ENCODE measurements at places on chromosomes 2 and 18.
A peak's percentile ranks its signal among the peaks of the same experiment; 100 is the strongest.

GRCh38 chr2:123771928-123772632 lies 253.0 kb upstream of the CNTNAP5 start:
- no peak for DNase-seq

DNA sequence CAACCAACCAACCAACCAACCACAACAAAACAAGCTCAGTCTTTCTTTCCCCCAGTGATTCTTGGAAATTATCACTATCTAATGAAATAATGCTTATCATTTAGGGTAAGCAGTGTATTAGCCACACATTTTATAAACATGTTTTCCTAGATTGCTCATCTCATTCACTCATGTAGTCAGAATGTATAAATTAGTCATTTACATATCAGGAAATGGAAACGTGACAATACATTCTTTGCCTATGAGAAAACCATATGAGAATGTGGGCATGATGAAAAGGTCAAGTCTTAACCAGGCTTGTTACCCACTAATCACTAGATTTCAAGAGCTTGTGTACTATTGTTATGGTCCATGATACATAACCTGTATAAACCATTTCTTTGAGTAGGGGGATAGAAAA lies 1583.4 kb upstream of the PIK3C3 start:
- no peak for DNase-seq

GRCh38 chr18:45059695-45060094 lies 379.0 kb downstream of the SETBP1 start:
- DNase-seq, result no peak

- no peak for DNase-seq
Measured at GRCh38 chr18:7748251-7749007, 181.3 kb downstream of the PTPRM start.

- DNase-seq, result no peak
Measured at GRCh38 chr2:82591718-82592117, 1867.4 kb downstream of the SUCLG1 start.

DNA sequence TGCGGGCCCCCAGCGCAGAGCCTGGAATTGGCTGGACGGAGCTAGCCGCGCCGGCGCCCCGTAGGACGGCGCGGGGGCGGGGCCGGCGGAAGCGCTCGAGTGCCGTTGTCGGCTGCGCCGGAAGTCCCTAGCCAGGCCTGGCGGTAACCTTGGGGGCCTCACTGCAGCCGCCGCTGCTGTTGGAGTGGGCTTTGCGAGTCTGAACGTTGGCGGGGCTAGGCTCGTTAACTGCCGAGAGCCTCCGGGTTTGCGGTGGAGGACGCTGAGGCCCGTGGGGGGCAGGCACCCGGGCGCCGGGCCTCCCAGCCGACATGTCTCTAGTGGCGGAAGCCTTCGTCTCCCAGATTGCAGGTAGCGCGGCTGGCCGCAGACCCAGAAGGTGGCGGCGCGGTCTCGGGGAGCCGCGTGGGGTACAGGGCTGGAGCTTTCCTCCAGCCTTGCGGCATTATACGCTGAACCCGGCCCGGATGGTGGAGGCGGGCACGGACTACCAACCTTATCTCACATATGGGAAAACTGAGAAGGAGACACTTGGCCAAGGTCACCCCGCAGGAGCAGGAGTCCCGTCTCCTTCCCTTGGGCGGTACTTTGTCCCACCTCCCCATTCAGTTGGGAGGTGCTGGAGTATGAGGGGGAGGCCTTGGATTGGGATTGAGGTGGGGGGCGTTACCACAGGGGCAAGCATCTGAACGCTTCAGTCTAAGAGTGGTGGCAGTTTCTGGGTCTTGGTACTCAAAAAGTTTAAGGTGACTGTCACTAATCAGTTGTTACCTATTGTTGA lies at the start of gene MTX2:
Gene MTX2 (plus strand): TSS at position 124 of the 781 bp plus-strand sequence. CDS start 188 bp downstream, at position 312.
- peak; percentile 85 for DNase-seq

Data from nephron progenitor cell (in vitro differentiated cells).